GM06990 (cell line): ENCODE measurements at places on chromosomes 12 and 14.
A peak's percentile ranks its signal among the peaks of the same experiment; 100 is the strongest.

GRCh38 chr12:97545804-97546203 is 83.2 kb downstream of the RMST start:
- no peak for DNase-seq

DNA sequence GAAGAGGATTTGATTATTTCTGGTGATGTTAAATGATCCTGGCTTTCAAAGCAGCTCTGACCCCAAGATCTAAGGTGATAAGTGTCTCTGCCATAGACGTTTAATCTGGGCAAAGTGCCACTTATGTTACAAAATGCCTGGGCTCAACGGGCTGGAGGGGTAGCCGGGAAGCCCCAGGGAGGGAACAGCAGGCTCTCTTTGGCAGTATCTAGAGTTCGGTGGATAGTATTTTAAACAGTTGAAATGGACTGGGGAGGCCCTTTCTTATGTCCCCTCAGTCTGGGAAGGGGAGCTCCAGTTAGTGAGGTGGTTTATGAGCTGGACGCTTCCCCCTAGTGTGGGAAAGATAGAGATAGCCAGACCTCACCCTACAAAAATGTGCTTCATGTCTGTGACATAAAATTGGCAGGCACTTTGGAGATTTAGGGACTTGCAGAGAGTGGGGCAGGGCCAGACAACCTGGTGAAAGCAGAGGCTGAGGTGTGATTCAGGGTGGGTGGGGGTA is 5.5 kb upstream of the HOXC11 start:
- DNase-seq = no peak

DNA sequence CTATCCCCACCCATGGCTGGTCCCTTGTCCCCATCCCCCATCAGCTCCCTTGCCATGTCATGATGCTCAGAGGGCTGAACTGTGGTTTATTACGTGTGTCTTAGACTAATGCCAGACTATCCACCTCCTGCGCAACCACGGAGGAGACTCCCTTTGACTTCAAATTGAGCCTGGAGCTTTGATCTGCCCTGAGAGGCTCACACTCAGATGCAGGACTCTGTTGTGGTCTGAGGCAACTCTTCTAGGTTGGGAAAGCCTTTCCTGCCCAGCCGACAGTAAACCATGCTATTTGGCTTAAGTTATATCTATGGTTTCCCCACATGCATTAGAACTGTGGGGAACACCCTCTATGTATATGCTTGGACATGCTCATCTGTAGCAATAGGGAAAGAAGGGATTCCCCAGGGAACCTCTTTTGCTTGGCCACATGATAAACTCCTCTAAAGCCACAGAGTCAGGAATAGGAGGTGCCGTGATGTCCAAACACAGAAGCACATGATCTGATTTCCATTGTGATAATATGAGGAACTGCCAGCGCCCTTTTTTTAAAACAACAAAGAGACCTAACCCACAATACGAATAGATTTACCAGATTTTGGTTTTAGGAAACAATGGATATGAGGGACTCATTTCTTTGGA is 11.1 kb upstream of the LGALS3 start:
- DNase-seq = no peak

DNA sequence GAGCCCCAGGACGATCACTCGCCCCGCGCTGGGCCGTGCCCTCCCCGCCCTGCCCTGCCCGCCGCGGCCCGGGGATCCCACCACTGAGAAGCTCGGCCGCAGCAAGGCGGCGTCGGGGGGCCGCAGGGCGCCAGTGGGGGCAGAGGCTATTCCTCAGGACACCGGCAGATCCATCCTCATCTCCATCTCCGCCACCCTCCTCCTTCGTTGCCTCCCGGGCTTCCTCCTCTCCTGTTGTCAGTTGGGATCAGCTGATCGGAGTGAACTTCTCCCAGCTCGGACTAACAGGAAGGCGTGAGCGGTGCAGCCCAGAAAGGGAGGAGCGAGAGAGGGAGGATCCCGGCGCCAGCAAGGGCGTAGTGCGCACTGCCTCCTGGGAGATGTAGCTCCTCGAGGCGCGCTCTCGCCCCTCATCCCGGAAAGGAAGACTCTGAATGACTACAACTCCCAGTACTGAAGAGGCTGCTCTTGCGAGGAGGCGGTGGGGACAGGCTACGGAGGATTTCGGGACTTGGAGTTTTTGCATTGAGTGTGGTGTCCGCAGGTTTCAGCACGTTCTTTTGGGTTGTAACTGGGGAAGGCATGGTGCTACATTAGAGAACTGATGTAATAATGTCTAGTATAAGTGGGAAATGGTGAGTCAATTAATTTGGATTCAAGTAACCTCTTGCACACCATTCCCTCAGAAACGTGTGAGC is at the start of gene ZFYVE1:
ZFYVE1 (minus strand) TSS at position 262 of the 698 bp plus-strand sequence. CDS start 2,598 bp downstream, outside the sequence.
- peak; percentile 95 for DNase-seq

DNA sequence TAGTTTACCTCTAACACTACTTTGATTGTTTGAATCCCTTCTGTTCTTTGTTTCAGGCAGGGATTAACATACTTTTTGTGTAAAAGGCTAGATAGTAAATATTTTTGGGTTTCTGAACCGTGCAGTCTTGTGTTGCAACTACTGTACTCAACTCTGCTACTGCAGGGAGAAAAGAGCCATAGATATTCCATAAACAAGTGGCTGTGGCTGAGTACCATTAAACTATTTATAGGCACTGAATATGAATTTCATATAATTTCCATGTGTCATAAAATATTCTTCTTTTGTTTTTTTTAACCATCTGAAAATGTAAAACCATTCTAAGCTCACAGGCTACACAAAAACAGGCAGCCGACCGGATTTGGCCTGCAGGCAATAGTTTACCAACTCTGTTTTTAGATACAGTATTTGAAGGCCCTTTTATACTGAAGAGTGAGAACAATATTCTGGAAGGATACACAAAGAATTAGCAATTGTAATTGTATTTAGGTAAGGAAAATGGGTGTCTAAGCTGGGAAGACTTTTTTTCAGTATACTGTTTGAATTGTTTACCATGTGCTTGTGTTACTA is 15.7 kb downstream of the NR1H4 start:
- DNase-seq = no peak
